ENCODE measurements at places on chromosomes 5 and 9. TPM values are rescaled to one million over a fixed set of nuclear protein-coding genes. Genes with fewer than 3 reads are reported as not detected.
A peak's percentile ranks its signal among the peaks of the same experiment; 100 is the strongest.

DNA sequence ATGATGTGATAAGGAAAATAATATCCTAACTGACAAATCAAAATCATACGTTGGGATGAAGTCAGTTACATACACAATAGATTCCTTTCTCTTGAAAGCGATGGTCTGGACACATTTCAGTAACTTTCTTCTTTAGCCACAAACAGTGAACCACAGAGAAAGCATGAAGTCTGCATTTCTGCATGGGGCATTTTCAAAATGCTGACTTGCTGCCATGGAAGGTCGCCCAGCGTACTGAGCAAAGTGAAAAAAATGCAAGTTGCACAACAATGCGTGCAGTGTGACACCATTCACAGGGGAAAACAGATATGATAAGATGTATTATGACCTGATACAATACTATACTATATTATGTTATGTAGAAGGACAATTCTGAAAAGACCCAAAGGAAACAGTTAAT, 146.3 kb downstream of the SNX18 start:
- DNase-seq, result peak; percentile 20
- H3K27me3 ChIP-seq, result no peaks in the 10 kb centered on the region
- H3K36me3 ChIP-seq, result no peaks in the 10 kb centered on the region
- H3K4me3 ChIP-seq, result no peak overlapping the region
- H3K4me1 ChIP-seq, result peaks cover 19% of the 10 kb centered on the region
- no peak overlapping the region for H3K27ac ChIP-seq

GRCh38 chr5:165152058-165152457, 1646.6 kb downstream of the MAT2B start:
- no peak overlapping the region for H3K4me3 ChIP-seq
- H3K4me1 ChIP-seq, result no peaks in the 10 kb centered on the region
- H3K36me3 ChIP-seq, result no peaks in the 10 kb centered on the region
- H3K27me3 ChIP-seq, result no peaks in the 10 kb centered on the region
- no peak overlapping the region for H3K27ac ChIP-seq
- no peak for DNase-seq

GRCh38 chr9:2964470-2964869, 120.6 kb upstream of the PUM3 start:
- no peaks in the 10 kb centered on the region for H3K4me1 ChIP-seq
- H3K27ac ChIP-seq, result no peak overlapping the region
- H3K27me3 ChIP-seq, result no peaks in the 10 kb centered on the region
- H3K36me3 ChIP-seq, result no peaks in the 10 kb centered on the region

DNA sequence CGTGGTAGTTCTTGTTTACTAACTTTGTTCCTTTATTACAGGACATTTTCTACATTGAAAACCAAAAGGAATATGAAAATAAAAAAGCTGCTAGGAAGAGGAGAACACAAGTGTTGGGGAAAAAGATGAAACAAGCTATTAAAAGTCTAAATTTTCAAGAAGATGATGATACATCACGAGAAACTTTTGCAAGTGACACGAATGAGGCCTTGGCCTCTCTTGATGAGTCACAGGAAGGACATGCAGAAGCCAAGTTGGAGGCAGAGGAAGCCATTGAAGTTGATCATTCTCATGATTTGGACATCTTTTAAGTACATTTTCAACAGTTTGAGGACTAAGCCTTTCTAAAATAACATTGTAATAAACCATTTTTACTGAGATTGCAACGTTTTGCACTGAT, 23.8 kb downstream of the PHAX start:
- no peaks in the 10 kb centered on the region for H3K27me3 ChIP-seq
- H3K4me3 ChIP-seq, result no peak overlapping the region
- H3K4me1 ChIP-seq, result no peaks in the 10 kb centered on the region
- DNase-seq, result no peak
- H3K27ac ChIP-seq, result no peak overlapping the region
- peaks cover 58% of the 10 kb centered on the region for H3K36me3 ChIP-seq

DNA sequence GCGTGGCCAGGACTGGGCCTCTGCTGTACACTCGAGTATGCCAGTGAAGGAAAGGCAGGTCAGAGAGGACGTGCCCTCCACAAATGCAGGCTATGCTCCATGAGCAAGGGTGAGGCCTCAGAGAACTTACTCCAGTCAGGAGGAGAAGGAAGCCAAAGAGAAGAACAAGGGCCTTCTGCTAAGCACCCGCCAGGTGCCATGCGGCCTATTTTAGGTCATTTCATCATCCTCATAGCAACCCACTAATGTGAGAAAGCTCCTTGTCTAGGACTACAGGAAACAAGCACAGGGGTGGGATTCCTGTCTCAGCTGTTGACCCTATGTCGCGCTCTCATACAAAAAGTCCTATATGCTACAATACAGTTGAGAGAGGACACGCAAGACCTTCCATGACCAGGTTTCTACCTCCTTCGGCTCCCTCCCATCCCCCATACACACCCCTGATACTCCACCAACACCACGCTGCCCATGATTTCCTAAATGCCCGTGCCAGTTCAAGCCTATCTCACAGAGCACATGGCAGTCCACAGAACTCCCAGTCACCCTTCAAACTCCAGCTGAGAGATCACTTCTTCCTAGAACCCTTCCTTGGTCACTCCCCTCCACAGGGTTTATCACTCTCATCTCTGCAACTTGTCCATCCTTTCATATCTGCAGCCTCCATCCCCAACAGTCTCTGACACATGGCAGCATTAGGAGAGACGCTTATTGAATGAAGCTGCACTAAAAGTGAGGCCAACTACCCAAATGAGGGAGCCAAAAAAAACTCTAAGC, 26.8 kb downstream of the PSMB7 start:
- H3K4me3 ChIP-seq, result no peak overlapping the region
- no peaks in the 10 kb centered on the region for H3K27me3 ChIP-seq
- peaks cover 80% of the 10 kb centered on the region for H3K4me1 ChIP-seq
- peaks cover 5% of the 10 kb centered on the region for H3K36me3 ChIP-seq
- no peak overlapping the region for H3K27ac ChIP-seq

The TNC gene
- total RNA-seq, result 3.4 TPM

The PRUNE2 gene
- total RNA-seq, result 3.1 TPM

The OR13C2 gene
- not detected for total RNA-seq

The GCNT4 gene
- total RNA-seq, result 0.27 TPM

The ZNF366 gene
- total RNA-seq, result 8.1 TPM

The ROR2 gene
- 0.74 TPM for total RNA-seq

The PIK3R1 gene
- total RNA-seq, result 132 TPM

The PCDHAC2 gene
- 0.36 TPM for total RNA-seq

The POC5 gene
- total RNA-seq, result 2.7 TPM

All from left ventricle myocardium inferior (tissue), 1 donor.